GM23248 (cell line): ENCODE measurements at places on chromosomes 3 and 15. TPM values are rescaled to one million over a fixed set of nuclear protein-coding genes. Genes with fewer than 3 reads are reported as not detected.

DNA sequence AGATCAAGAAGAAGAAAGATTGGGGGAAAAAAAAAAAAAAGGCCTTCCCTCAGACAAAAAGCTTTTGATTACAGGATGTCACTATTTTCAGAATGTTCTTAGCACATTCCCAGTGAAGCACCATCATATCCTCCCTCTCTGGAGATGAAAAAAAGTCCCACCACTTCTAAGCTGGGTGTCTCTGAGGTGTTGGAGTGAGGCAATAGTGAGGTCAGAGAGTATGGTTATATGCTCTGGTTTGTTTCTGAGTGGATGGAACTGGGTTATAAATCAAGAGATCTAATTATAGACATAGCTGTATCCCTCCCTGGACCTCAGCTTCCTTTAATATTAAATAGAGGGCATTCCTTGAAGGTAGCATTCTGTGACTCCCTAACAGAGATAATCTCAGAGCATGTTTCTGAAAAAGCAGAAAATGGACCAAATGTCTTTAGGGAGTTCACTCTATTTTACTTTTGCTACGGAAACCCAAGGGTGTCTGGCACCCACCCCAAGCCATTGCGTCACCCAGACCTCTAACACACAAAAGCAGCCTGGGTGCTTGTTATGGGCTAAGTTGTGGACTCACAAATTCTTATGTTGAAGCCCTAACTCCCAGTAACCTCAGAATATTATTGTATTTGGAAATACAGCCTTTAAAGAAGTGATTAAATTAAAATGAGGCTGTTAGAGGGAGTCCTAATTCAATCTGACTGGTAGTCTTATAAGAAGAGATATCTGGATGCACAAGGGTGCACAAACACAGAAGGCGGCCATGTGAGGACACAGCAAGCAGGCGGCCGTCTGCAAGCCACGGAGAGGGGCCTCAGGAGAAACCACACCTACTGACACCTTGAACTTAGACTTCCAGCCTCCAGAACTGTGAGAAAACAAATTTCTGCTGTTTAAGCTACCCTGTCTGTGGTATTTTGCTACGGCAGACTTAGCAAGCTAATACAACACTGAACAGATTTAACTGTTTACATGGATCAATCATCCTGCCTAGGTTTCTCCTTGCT, 81.5 kb downstream of the MB21D2 start:
- H3K27ac ChIP-seq = peak overlapping the region; percentile 58
- no peaks in the 10 kb centered on the region for H3K27me3 ChIP-seq
- H3K4me3 ChIP-seq = no peak overlapping the region

DNA sequence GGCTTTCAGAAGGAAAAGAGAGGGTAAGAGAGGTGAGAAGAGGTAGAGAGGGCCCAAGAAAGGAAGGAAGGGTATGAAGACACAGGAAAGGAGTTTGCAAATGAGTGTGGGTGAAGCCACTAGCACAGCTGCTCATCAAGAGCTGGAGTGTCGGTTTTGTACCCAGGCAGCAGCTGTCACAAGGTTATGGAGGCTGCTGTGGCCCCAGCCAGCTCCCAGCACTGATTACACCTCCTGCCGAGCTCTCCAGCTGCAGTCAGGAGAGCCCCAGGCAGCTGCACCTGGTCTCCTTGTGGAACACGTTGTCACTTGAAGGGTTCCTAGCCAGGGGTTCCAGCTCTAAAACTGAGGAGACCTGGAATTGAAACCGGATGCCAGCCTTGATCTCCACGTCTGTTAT, 60.4 kb upstream of the CHD2 start:
- no peaks in the 10 kb centered on the region for H3K36me3 ChIP-seq
- no peak overlapping the region for H3K4me3 ChIP-seq
- H3K27ac ChIP-seq = no peak overlapping the region
- H3K27me3 ChIP-seq = no peaks in the 10 kb centered on the region
- no peaks in the 10 kb centered on the region for H3K4me1 ChIP-seq
- DNase-seq = no peak

DNA sequence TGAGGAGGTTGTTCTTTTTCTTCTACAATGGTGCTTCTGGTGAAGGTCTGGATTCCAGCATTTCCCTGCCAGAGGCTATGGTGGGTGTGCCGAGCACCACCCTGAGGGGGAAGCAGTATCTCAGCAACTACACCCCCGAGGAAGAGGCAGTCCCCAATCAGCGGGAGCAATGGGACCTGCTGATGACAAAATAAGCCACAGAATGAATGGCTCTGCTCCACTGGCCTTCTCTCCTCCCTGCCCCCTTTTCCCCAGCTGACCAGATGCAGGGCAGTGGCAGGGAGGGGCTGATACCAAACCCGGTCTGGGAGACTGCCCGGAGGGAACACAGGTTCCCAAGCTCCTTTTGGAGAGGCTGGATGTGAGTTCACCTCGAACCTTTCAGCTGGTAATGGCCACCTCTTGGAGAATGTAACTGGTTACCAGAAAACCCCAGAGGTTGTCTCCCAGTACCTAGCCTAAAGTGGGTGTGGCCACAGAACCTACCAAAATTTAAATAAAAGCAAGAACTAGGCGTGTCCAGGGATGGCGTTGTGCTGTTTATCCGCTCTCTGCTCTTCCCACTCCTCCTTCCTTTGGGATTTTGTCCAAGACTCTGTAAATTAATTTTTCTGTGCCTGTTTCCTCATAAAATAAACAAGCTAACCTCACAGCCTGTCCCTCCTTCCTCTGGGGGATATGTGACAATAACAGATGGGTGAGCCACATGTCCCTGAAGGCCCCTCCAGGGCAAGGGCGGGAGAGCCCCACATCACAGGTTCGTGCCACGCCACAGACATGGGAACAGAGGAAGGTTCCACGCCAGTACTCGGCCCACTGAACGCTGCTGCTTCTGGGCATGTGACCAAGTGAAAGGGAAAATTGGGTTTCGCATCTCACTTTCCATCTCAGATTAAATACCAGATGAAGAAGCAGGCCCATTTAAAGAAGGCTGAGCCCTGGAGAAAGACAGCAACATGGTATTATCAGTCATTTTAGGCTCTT, 35.1 kb upstream of the SPTBN5 start:
- no peaks in the 10 kb centered on the region for H3K27me3 ChIP-seq
- DNase-seq = no peak
- H3K4me3 ChIP-seq = no peak overlapping the region

GRCh38 chr15:92454555-92455105, 60.9 kb downstream of the ST8SIA2 start:
- H3K27ac ChIP-seq = no peak overlapping the region
- no peak for DNase-seq
- no peaks in the 10 kb centered on the region for H3K36me3 ChIP-seq
- no peak overlapping the region for H3K4me3 ChIP-seq
- H3K27me3 ChIP-seq = peaks cover 5% of the 10 kb centered on the region; the same call in 1 of the 2 replicates
- H3K4me1 ChIP-seq = peaks cover 10% of the 10 kb centered on the region; the same call in 1 of the 2 replicates

DNA sequence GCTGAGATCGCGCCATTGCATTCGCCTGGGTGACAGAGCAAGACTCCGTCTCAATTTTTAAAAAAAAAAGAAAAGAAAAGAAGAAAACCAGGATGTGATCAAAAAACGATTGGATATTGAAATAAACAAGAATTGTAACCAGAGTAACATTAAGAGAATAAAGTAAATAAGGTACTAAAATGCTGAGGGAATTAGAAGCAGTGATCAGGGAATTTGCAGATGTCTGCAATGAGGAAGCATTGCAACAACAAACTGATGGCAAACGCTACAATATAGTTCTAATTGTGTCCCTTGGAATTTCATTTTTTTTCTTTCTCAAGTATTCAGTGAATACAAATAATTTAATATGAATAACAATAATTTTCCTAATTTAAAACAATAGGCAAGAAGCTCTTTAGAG, 1077.5 kb downstream of the TBL1XR1 start:
- H3K27me3 ChIP-seq = no peaks in the 10 kb centered on the region
- H3K27ac ChIP-seq = no peak overlapping the region
- no peak for DNase-seq
- no peaks in the 10 kb centered on the region for H3K36me3 ChIP-seq
- H3K4me1 ChIP-seq = no peaks in the 10 kb centered on the region

- peak; percentile 47 for DNase-seq
- no peaks in the 10 kb centered on the region for H3K27me3 ChIP-seq
- peak overlapping the region; percentile 36; the same call in 1 of the 2 replicates for H3K4me3 ChIP-seq
- peak overlapping the region; percentile 90 for H3K27ac ChIP-seq
Observed at GRCh38 chr3:124861041-124861440, 26.1 kb downstream of the ITGB5 start.

Gene A4GNT
- polyA plus RNA-seq = 0.14 TPM in 1 of 2 replicates, not detected in the other

Gene BNIP2
- 81.6 and 81.9 TPM in 2 replicates for polyA plus RNA-seq

Gene TPRG1
- not detected in 2 replicates for polyA plus RNA-seq

Gene SNTN
- not detected in 2 replicates for polyA plus RNA-seq

Gene COL8A1
- 164 TPM in 2 replicates for polyA plus RNA-seq
